Lung microvascular endothelial cell (primary cell): ENCODE measurements at places on chromosomes 3 and 15.

DNA sequence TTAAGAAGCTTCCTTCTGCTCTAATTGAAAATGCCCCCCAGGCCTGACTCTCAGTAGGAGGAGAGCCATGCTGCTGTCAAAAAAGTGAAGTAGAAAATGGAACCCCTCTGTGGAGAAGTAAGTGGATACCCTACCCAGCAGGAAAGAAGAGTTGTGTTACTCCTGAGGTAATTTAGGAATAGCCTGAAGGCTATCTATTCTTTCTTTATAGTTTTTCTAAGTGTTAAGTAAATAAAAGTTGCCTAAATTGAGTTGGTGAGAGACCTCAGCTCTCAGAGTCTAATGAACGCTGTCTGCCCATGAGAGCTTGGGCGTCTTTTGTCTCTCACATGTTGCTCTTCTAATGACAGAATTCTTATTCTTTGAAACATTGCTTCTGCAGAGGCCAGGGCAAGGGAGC is 116.2 kb downstream of the NSUN3 start:
- no peak for DNase-seq

DNA sequence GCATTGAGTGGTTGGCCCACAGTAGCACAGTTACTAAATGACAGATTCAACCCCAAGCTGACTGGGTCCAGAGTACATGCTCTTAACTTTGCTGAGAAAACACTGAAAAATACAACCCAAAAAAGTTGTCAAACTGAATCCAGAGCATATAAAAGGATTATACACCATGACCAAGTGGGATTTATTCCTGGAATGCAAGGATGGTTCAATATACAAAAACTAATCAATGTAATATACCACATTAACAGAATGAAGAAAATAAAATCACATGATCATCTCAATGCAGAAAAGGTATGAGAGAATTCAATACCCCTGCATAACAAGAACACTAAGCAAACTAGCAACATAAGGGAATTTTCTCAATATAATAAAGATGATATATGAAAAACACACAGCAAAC is 98.5 kb downstream of the STAG1 start:
- no peak for DNase-seq

GRCh38 chr3:25587094-25587493 is 77.6 kb downstream of the TOP2B start:
- DNase-seq = no peak

- no peak for DNase-seq
Observed at GRCh38 chr3:122310361-122310760, 14.7 kb upstream of the CSTA start.

- no peak for DNase-seq
Observed at GRCh38 chr3:65516998-65517397, 521.7 kb downstream of the MAGI1 start.

- no peak for DNase-seq
Observed at GRCh38 chr15:41544650-41545015, 576 bp upstream of the RPAP1 start.

DNA sequence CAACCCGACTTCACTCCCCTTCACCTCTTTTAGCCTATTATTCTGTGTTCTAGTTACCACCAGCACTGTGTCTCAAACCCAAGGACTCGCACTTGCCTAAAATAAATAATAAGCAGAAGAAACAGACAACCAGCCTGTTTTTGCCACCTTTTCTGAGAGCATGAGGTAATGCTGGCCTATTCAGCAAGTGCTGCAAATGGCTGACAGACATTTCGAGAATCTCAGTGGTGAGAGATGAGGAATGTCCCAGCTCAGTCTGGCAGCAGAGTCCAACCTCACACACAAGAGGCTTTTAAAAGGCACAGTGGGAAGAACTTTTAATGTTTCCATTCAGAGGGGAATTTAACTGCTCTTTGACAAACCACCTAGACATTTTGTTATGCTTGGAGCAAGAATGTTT is 143.3 kb upstream of the GMNC start:
- DNase-seq = no peak

GRCh38 chr3:117793622-117794265 is 1084.2 kb downstream of the TUSC7 start:
- no peak for DNase-seq

DNA sequence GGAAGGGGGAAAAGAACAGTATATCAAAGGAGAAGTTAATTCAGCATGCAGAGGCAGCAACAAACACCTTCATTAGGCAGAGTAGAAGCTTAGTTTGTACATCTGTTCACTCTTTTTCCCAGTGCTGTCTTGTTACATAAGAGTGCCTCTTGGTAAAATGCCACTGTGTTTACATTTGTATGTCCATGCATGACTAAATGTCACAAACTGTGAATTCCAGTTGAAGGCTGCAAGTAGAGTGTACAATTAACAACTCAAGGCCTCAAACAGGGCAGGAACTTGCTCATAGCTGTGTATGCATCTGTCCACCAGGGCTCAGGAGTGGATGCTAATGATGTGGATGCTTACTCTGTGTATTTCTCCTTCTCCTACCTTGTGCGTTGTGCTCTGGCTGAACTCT is 214.2 kb upstream of the TPM1 start:
- DNase-seq = no peak

GRCh38 chr3:193857996-193858395 is 265.0 kb downstream of the OPA1 start:
- no peak for DNase-seq

- no peak for DNase-seq
Observed at GRCh38 chr3:141191097-141191749, 40.4 kb upstream of the PXYLP1 start.

- no peak for DNase-seq
Observed at GRCh38 chr3:17852217-17852616, 109.8 kb upstream of the TBC1D5 start.

- peak; percentile 77 for DNase-seq
Observed at GRCh38 chr3:143307613-143308183, 188.1 kb downstream of the CHST2 start.

DNA sequence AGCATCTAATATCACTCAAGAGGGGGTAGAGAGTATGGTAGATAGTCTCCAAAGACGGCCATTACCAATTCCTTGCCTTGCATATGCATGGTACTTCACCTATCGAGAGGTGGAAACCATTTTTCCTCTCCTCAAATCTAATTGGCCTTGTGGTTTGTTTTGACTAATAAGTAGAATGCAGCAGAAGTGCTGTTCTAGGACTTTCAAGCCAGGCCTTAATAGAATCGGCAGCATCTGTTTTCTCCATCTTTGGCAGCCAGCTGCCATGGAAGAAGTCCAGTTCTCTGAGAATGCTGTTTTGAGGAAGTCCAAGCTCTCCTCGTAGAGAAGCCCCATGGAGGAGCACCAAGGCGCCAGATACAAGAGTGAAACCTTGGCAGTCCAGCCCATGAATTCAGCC is 59.1 kb upstream of the RASGRP1 start:
- DNase-seq = no peak

DNA sequence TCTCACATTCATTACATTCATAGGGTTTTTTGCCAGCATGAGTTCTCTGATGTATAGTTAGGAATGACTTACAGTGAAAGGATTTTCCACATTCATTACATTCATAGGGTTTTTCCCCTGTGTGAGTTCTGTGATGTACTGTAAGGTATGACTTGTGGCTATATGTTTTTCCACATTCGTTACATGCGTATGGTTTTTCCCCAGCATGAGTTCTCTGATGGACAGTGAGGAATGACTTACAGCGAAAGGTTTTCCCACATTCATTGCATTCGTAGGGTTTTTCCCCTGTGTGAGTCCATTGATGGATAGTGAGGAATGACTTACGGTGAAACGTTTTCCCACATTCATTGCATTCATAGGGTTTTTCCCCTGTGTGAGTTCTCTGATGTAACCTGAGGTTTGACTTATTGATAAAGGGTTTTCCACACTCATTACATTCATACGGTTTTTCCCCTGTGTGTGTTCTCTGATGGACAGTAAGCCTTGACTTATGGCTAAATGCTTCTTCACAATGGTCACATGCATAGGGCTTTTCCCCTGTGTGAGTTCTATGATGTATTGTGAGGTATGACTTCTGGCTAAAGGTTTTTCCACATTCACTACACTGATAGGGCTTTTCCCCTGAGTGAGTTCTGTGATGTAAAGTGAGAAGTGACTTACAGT is 47.4 kb downstream of the ZNF717 start:
- DNase-seq = no peak

DNA sequence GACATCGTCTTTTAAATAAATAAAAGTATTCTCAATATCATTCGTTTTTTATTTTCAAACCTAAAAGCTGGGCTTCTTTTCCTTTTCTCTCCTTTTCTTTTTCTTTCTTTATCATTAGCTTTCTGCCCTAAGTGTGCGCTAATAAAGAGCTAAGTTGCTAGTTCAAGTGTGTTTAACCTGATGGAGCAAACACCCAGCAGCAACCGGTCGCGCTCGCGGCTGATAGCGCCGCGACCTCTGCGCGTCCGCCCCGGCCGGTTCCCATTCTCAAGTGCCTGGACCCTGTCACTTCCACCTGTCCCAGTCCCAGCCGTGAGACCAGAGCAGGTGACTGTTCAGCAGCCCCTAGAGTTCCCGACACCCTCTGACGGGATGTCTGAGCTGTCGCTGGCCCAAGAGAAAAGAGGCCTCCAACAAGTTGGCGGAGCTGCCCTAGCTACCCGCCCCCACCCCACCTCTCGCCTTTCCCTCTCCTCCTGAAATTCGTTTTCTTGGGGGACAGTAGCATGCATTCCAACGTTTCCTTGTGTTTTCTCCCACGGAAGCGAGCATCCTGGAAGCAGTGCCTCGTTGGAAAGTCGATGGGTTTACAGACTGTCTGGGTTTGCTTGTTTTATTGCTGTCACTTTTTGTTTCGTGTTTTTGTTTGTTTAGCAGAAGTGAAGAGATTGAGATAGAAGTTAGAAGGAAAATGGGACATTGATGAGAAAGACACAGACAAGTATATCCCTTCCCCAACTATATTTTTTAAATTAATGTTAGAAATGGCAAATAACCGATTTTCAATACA is 3.1 kb upstream of the MECOM start:
- DNase-seq = no peak

DNA sequence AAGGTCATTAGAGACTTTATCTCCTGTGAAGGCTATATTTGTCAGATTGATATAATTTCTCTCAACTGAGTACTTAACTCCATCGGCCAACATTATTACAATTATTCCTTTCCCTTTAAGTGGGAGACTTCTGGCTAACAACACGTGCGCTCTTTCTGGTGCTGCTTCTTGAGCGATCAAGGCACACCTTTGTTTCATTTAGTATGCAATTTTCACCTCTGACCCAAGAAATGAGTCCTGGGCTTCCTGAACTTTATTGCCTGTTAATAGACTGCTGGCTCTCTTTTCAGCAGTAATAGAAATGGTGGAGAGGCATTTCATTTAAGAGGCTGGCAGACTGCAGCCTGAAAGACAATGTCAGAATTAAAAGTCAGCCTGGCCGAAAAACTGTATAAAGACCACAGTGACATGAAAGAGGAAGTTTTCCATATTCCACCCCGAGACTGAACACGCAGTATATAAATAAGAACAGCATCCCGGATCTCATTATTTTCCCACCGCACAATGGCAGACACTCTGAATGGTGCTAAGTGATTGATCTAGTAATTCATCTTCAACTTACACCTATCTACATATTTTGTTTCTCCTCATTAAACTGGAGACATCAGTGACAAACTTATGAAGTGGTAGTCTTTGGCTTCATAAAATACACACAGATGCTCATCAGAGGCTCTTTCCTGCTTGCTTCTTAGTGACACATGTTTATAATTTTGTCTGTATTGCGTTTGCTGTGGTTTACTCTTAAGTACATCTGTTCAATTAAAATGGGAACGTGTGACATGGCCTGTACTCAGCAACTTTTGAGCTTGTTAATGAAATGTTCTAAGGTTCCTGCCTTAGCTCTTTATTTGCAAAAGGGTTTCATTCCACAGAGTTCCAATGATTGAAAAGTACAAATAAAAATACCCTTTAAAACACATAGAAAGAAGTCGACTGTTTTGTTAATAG is 299.9 kb downstream of the MECOM start:
- no peak for DNase-seq

GRCh38 chr3:162701211-162701610 is 1204.6 kb downstream of the OTOL1 start:
- DNase-seq = no peak

- no peak for DNase-seq
Observed at GRCh38 chr3:10845839-10846656, 30.0 kb downstream of the SLC6A11 start.

DNA sequence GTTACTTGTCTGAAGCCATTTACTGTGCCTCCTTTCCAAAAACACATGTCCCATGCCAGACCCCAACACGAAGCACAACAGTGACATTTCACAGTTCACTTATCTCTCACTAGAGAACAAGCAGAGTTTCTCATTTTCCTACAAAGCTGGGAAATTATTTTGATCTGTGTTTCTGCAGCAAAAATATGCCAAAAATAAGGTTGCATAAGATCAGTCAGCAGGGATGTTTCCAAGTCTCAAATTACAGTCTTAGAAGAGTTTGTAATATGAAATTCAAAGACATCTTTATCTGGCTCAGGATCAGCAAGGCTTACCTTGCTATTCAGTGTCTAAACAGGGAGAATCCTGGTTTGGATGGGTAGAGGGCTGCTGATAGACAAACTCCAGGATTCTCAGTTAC is 75.5 kb downstream of the GJD2 start:
- no peak for DNase-seq

- no peak for DNase-seq
Observed at GRCh38 chr3:124229420-124229819, 237.5 kb upstream of the ROPN1 start.

DNA sequence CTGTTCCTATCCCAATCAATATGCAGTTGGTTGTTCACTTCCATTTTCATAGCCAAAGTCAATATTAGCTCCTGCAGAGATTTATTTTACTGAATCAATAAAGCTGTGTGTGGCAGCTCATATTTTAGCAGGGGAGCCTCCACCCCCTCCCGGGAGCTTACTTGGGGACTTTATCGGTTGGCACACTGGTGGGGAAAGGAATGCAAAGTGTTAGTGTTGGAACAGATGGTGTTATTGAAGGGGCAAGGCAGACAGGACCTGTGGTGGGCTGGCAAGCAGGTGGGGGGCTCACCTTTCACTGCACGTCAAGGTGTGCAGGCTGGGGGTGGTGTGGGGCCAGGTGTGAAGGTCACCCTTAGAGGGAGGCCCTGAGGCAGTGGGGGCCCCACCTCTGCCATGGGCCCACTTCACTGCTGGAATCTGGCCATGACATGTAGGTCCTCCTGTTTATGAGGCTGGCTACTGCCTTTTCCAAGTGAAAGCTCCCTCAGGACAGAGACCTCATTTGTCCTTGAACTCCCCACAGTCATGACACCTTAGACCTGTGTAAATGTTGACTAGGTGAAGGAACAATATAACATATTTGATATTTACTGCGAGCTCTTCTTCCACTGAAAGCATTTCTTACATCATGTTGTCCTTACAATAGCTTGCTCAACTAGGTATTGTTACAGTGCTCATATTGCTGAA is 44.0 kb upstream of the SEC22A start:
- no peak for DNase-seq

DNA sequence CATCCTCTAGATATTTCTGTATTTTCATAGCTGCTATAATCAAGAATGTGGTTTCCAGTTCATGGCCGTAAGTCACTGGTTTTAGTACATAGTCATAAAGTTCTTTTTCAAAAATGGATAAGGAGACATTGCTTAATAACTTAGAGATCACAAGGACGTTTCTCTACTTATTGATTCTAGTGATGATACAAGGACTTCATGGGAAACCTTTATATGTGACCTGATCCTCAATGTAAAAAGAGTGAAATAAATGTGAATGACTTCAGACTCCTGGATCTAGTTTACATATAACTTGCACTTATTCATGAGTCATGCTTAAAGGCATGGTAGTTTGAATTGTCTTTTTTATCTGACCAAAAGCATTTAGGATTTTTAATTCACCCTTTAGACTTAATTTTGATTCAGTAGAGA is 35.2 kb downstream of the TSC22D2 start:
- DNase-seq = no peak
